ENCODE measurements at places on chromosomes 1 and 21. TPM values are rescaled to one million over a fixed set of nuclear protein-coding genes. Genes with fewer than 3 reads are reported as not detected.

SYPL2 gene
- polyA plus RNA-seq = 4.5 TPM

KMO gene
- 0.35 TPM for polyA plus RNA-seq

DNA sequence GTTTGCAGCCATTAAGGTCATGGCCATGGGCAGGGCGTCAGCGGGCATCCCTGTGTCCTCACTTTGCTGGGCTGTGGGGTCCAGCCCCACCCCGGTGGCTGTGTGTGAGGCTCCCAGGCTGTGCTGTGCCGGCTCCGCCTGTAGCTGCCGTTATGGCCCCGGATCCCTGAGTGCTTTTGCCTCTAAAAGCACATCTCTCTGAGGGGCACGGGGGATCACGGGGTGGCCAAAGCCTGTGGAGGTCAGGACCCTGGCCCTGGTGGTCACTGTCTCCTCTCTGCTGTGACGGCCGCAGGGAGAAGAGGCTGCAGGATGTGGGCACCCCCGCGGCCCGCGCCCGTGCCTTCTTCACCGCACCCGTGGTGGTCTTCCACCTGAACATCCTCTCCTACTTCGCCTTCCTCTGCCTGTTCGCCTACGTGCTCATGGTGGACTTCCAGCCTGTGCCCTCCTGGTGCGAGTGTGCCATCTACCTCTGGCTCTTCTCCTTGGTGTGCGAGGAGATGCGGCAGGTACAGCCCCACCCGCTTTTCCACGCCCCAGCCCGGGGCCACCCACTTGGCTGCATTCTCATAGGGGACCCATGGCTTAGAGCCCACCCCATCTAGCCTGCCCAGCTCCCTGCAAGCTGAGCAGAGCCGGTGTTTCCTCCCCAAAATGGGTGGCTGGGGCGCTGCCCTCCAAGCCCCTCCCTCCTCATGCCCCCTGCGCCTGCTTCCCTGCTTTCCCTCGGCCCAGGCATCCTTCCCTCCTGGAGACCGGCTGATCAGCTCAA is 48.2 kb downstream of the TRPM2 start:
- DNase-seq = no peak

DNA sequence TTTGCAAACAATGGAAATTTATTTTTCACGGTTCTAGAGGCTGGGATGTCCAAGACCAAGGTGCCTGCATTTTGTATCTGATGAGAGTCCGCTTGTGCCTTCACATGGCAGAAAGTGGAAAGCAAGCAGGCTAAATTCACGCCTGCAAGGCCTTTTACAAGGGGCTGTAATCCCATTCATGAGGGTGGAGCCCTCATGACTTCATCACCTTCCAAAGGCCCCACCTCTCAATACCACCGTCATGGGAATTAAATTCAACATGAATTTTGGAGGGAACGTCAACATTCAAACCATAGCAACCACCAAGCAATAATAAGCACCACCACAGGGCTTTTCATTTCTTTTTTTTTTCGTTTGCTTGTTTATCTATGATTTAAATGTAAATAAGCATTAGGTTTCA is 115.3 kb downstream of the C1orf21 start:
- DNase-seq = no peak

DNA sequence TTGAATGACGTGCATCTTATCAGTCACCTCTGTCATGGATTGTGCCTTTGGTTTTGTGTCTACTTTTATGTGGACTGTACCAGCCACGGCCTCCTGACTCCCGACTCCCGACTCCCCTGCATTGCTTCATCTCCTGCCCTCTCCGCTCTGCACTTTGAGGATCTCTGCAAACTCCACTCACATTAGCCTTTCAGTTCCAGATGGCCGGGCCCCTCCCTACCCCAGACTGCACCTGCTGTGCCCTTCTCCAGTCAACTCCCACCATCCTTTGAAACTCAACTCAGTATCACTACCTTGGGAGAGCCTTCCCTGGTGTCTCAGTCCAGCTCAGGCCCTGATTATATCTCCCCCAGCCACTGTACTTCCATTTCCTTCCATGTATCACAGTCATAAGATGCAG is 71.4 kb downstream of the MDM4 start:
- DNase-seq = no peak

GRCh38 chr1:109556563-109556962 is 8.1 kb downstream of the GNAI3 start:
- DNase-seq = no peak

DNA sequence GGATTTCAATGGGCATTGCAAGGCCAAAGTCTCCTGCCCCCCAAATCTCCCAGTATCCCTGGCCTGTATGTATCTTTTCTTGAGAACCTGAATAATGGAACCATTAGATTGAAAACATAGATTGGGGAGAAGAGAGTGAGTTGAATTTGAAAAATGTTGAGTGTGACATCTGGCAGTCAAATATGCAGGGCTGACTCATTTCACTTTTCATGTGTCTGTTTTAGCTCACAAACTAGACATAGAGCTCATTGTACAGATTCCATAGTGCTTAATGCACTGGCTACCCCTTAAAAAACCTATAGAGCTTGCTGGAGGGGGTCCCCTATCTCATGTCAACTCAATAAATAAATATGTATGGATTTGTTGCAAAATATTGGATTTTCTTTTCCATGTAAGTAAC is 30.8 kb downstream of the DDR2 start:
- DNase-seq = no peak

All from urinary bladder (tissue), 4 donors.